ENCODE measurements at places on chromosomes 7 and 10. TPM values are rescaled to one million over a fixed set of nuclear protein-coding genes. Genes with fewer than 3 reads are reported as not detected.

The ELN gene
- polyA plus RNA-seq, result 29.8 TPM

The CFAP46 gene
- 0.34 TPM for polyA plus RNA-seq

The ZP3 gene
- 2.3 TPM for polyA plus RNA-seq

The PNLIPRP1 gene
- 0.02 TPM for polyA plus RNA-seq

The VSTM2A gene
- 0.11 TPM for polyA plus RNA-seq

The C10orf105 gene
- 0.68 TPM for polyA plus RNA-seq

The LIPJ gene
- 0.66 TPM for polyA plus RNA-seq

The MRC1 gene
- polyA plus RNA-seq, result 10.2 TPM

The DRGX gene
- 0.30 TPM for polyA plus RNA-seq

Measured in thymus (tissue), 14 donors.